ENCODE measurements at places on chromosomes 1 and 21.

DNA sequence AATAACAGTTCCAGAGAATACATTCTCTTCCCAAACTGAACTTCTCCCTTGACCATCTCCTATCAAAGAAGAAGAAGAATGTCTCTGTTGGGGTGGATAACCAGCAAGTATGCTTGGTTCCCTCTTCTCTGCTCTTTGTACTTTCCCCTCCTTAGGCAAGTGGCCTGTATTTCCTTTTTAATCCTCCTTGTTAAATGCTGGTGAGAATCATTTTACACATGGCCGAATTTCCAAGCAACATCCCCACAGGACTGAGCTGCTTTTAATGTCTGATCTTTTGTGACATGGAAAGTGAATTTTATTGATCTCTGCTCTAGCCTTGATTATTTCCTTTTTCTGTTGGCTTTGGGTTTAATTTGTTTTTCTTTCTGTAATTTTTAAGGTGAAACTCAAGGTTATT, 336.7 kb downstream of the DUSP10 start:
- DNase-seq: no peak

- peak; percentile 90 for DNase-seq
These were observed 29.9 kb upstream of the TMEM61 start for GRCh38 chr1:54950369-54951163.

DNA sequence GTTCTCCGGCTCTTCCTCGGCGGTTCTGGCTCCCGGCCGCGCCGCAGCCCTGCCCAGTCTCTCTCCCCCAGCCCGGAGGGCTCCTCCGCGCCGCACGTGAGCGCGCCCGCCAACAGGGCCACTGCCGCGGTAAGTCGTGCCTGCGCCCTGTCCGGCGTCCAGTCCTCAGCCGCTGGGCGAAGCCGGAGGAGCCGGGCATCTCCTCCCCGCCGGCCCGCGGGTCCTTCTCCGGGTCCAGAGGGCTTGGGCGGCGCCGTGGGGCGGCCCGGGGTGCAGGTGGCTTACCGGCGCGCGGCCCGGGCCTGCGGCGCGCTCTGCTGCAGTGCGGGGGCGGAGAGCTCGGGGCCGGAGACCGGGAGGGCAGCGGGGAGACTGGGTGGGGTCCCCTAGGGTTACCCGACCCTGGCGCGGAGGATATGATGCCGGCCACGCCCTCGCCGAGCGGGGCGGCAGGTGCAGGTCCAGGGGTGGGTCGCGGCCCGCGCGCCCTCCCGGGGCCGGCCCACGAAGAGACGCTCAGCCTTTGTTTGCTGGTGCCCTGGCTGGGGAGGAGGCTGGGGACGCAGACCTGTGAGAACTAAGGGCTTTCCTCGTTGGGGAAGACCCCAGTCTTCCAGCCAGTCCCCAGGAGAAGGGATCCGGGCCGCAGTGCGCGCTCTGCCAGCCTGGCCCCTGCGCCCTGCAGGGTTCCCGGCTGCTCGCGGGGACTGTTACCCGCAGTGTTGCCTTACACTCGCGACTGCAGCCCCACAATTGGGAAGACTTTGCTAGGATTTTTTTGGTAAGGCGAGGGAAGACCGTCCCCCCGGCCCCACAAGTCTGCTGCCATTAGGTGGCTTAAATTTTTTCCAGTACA, at the start of gene DOP1B:
Gene DOP1B, plus strand, starts transcription at position 10 of the 856 bp plus-strand sequence. CDS start 7,910 bp downstream, outside the sequence.
- DNase-seq: peak; percentile 29

DNA sequence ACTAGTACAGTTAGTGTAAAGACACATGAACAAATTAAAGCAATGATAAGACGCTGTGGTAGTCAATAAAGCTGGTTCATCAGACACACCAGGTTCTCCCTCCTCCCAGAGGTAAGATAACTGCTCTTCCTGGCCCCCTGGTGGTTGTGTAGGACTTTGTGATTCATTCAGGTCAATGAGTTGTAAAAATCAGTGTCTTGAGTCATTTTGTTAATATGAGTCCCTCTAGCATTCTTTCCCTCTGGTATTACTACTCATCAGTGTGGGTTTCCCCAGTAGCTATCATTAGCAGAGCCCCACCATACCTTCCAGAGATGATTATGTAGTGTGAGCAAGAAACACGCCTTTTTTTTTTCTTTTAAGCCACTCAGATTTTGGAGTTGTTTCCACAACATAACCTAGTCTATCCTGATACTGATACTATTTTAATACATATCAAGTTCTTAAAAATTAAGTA, 3.6 kb upstream of the SETDB1 start:
- peak; percentile 82 for DNase-seq

GRCh38 chr1:64308866-64309265, 105.4 kb downstream of the UBE2U start:
- no peak for DNase-seq

GRCh38 chr1:6905331-6905730, 120.1 kb downstream of the CAMTA1 start:
- no peak for DNase-seq

GRCh38 chr1:182185842-182186756, 124.6 kb upstream of the ZNF648 start:
- peak; percentile 88 for DNase-seq

- peak; percentile 43 for DNase-seq
These were observed 193.3 kb upstream of the SNX7 start for GRCh38 chr1:98468111-98468717.

Measured in AG20443 (cell line).